ENCODE measurements at places on chromosomes 16 and 17.

- no peak for DNase-seq
These were observed 55.8 kb upstream of the ADCY9 start for GRCh38 chr16:4172070-4172469.

DNA sequence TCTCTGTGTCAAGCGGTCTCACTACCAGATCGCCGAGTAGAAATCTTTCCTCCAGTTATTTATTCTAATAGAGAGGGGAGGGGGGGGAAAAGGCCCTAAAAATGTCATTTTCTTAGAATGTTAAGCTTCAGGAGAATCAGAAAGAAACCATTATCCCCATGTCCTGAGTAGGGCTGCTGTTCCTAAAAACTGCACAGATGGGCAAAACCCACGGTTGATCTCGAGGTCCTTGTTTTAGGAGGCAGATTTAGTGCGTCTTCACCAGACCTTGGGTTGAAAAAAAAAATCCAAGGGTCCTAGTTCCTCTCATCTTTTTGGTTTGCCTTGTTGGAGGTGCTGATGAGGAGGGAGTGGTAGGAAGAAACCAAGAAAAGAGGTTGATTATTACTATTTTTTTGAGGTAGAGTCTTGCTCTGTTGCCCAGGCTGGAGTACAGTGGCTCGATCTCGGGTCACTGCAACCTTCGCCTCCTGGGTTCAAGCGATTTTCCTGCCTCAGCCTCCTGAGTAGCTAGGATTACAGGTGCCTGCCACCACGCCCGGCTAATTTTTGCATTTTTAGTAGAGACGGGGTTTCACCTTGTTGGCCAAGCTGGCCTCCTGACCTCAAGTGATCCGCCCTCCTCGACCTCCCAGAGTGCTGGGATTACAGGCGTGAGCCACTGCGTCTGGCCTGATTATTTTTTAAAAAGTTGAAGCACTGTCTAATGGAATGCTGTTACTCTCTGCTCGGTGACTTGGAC lies 1.4 kb downstream of the CBFB start:
- peak; percentile 35 for DNase-seq

DNA sequence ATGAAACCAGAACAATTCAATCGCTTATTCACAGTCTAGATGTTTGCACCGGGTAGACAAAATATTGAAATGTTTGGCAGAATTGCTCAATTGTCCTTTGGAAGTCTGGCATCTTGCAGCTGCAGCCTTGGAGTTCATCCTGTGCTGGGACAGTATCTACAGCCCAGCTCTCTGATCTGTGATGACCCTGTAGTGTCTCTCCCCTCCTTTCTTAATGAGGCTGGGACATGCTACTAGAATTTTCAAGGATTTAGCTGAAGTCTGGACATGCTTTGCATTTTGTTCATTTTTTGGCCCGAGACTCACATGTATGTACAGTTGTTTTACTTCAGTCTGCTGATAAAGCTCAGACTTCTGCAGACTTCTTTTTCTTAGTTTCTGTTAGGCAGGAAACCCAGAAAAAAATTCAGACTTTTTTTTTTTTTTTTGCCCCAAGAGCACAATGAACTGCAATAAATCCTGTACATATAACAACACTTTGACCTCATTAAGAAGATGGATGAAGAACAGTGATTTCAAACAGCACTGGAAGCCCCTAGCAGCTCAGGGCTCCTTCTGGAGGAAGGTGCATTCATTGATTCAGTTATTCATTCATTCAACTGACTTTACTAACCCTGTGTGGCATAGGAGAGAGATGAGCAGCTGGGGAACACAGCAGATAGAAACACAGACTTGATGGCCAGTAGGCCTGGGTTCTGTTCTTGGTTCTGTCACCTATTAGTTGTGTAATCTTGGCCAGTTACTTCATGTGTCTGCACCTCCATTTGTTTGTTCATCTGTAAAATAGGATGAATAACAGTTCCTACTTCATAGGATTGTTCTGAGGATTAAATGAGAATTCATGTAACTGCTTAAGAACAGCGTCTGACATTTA lies 210.0 kb downstream of the MAP2K4 start:
- no peak for DNase-seq

GRCh38 chr16:19380328-19380727 lies 37.4 kb upstream of the TMC5 start:
- DNase-seq, result no peak

DNA sequence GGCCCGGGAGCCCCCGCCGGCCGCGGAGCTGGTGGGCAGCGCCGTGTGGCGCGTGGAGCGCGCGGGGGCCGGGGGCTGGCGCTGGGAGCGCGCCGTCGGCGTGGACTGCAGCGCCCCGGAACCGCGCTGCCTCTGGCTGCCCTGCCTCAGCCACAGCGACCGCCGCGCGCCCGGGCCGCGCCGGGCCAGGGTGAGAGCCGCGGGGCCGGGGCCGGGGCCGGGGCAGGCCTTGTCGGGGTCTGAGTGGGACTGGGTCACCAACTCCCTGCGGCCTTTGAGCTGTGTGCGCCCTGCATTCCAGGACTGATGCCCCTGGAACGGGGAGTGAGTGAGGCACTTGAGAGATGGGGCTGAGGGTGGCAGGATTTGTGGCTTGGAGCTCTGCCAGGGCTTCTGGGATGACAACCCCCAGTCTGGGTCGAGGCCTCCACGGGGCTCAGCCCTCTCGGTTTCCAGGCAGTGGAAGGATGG lies 25.7 kb downstream of the ARHGAP23 start:
- peak; percentile 32 for DNase-seq

DNA sequence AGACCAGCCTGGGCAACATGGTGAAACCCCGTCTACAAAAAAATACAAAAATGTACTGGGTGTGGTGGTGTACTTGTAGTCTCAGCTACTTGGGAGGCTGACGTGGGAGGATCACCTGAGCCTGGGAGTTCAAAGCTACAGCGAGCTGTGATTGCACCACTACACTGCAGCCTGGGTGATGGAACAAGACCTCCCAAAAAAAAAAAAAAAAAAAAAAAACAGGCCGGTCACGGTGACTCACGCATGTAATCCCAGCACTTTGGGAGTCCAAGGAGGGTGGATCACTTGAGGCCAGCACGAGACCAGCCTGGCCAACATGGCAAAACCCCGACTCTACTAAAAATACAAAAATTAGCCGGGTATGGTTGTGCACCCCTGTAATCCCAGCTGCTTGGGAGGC lies 12.7 kb upstream of the APPBP2 start:
- no peak for DNase-seq

GRCh38 chr17:65456368-65457151 lies 104.9 kb downstream of the AXIN2 start:
- no peak for DNase-seq

DNA sequence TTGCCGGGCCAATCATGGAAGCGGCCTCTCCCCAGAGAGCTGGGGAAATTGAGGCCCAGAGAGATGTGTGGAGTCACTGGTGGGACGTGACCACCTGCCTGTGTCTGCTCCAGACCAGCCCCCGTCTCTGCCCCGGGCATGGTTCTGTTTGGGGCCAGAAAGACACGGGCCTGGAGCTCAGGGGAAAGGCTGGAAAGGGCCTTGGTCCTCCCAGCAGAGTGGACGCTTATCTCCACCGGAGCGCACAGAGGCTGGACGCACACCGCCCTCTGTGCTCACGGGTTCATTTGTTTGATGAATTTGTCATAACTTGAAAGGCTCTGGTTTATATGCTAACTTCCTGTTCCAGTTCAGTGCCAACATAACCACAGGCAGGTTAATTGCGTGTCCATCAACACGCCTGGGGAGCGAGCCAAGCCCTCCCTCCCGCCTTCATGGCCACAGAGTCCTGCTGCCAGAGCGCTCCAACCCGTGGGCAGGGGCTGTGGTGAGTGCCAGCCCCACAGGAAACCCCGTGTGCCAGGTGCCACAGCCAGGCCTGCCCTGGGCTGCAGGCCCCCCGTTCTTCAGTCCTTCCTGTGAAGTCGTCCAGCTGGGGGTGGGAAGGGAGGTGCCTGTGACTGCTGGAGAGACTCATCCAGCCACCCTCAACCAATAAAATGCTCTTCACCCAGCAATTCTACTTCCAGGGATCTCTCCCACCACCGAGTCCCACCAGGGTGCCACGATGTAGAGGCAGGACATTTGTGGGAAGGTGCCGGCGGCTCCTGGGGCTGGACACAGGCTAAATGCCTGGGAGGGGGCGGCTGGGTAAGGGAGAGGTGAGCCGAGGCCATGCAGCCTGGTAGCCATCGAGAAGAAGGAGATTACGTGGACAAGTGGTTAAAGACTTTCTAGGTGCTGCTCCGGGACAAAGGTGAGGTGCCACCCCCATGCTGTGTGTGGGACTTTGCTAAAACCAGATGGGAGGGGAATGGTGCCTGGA lies 29.4 kb upstream of the BAHCC1 start:
- DNase-seq, result no peak

DNA sequence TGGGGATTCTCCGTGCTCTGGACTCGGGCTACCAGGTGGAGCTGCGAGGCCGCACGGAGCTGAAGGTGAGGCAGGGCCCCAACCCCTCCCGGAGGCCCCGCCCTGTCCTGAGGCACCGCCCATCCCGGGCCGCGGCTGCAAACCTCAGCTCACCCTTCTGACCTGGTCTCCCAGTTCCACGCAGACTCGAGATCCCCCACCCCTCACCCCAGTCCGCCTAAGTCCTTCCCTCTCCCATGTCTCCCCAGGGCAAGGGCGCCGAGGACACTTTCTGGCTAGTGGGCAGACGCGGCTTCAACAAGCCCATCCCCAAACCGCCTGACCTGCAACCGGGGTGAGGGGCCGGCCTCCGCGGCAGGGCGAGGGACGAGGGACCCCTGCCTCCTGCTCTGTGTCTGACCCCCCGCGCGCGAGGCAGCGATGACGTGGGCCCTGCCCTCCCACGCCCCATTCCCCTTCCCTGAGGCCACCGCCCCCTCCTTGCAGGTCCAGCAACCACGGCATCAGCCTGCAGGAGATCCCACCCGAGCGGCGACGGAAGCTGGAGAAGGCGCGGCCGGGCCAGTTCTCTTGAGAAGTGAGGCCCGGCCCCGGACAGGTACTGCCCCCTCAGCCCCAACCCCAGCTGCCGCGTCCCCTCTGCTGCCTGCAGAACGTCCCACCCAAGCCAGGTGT lies 13.7 kb downstream of the GUCY2D start:
- DNase-seq, result no peak

DNA sequence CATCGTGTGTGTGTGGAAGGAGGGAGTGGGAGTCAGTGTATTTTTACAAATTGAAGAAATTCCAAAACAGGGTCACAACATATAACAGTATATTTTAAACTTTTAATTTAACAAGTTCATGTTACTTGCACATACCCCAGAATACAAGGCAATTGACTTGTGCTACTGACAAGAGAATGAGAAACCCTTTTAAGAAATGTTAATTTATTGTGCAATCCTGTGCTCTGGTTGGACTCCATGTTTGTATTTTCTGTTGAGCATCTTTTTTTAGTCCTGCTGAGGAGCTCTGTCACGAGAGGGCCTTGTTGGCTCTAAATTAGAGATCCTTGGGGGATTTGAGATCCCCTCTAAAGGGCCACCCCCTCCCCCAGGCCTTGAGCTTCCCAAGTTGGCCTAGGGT lies 1.1 kb upstream of the EMP2 start:
- DNase-seq, result no peak

DNA sequence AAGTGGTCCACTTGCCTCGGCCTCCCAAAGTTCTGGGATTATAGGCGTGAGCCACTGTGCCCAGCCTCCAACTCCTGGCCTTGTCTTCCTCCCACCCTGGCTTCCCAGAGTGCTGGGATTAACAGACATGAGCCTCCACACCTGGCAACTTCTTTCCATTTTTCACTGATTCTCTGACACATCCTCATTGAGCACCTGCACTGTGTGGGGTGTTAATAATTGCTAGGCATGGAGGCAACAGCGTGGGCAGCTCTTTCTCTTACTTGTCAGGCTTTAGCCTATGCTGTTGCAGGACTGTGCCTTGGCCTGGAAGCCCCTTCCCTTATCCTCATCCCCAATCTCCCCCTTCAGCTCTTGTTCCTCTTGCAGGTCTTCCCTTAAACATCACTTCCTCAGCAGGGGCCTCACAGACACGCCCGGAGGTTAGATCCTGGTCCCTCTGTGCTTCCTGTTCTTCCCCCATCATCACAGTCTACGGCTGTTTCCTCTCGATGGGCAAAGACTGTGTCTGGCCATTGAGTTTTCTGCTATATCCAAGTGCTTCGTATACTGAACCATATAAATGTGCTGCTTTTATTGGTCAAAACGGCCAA lies 7.9 kb downstream of the QPRT start:
- no peak for DNase-seq

DNA sequence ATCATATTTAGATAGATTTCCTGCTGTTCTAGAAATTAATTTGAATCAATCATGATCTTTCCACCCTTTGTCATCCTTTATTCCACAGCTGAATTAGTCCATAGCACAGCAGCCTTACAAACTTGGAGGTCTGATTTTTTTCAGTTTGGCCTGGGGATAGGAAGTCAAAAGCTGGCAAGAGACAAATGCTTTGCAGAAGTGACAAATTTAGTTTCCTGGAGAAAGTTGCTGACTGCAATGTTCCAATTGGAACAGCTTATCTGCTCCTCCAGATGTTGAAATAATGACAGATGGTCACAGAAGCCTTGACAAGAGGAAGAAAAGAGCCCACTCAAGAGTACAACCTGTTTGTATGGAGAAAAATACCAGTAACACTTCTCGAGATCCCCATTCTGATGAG lies 1276.1 kb upstream of the CDH8 start:
- peak; percentile 49 for DNase-seq

DNA sequence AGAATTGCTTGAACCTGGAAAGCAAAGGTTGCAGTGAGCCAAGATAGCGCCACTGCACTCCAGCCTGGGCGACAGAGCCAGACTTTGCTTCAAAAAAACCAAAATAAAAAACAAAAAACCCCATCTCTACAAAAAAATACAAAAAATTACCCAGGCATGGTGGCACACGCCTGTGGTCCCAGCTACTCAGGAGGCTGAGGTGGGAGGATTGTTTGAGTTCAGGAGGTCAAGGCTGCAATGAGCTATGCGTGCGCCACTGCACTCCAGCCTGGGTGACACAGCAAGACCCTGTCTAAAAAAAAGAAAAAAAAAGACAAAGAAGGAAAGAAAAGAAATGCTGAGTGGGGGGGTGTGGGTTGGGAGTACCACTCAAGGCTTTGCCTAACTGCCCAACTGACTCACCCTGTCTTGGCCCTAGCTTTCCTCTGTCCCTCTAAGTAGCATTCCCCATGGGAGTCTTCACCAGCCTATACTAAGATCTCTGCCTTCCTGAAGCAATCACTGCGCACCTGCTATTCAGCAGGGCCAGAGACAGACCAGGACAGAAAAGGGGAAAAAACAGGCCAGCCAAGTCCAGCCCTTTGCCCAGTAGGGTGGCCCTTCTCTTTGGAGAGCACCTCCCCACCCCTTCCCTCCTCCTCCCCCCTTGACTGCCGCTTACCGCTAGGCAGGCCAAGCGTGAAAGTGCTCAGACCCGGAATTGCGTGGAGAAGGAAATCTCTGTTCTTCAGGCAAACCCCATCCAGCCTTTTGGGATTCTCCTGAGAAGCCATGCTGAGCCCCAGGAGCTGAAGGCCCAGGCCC lies 45.8 kb downstream of the RTN4RL1 start:
- no peak for DNase-seq

- DNase-seq, result no peak
These were observed 45.1 kb downstream of the FZD2 start for GRCh38 chr17:44602390-44602789.

GRCh38 chr17:36533935-36534839 lies 481 bp downstream of the MYO19 start:
- DNase-seq, result peak; percentile 70
